ENCODE measurements at places on chromosomes 2 and 18. TPM values are rescaled to one million over a fixed set of nuclear protein-coding genes. Genes with fewer than 3 reads are reported as not detected.

DNA sequence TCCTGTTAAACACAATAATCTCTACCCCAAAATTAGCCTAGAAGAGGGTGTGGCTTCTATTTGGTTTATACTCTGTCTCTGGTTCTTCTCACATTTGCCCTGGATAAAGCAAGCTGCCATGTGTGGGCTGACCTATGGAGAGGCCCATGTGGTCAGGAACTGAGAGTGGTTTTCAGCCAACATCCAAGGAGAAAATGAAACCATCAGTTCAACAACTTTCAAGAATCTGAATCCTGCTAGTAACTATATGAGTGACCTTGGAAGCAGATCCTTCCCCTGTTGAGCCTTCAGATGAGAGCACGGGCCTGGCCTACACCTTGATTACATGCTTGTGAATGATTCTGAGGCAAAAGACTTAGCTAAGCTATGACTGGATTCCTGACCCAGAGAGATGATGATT is 11.5 kb upstream of the TRIB2 start:
- DNase-seq: no peak

DNA sequence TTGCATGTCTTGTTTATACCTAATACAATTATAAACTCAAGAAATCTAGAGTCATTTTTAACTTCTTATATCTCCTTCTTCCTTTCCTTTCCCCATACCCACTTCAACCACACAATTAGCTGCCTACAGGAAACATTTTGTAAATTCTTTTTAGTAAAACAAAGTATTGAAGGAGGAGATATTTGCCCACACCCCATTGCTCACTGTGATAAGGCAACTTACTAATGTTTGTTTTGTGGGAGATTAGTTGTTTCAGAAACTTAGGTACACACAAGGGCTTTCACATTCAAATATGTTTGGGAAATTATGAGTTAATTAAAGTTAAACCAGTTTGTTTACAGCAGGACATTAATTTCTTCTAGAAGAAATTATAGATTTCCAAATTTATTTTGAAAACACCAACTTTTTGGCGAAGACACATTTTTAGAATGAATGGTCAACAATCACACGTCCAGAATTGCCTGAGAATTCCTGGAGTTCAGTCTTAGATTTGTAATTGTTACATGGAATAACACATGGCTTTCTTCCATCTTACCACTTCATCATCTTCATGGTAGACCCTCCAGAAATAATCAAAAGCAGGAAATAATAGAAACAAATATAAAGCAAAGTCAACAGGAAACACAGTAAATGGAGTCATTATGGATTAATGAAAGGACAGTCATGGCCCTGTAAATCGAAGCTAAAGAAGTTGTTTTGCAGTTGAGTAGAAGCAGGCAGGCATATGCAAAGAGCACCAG is 62.5 kb upstream of the RAB27B start:
- DNase-seq: no peak

- DNase-seq: no peak
These were observed 204.5 kb downstream of the TXNL1 start for GRCh38 chr18:56433919-56434318.

PIGN gene
- total RNA-seq: 29.6 TPM

DNA sequence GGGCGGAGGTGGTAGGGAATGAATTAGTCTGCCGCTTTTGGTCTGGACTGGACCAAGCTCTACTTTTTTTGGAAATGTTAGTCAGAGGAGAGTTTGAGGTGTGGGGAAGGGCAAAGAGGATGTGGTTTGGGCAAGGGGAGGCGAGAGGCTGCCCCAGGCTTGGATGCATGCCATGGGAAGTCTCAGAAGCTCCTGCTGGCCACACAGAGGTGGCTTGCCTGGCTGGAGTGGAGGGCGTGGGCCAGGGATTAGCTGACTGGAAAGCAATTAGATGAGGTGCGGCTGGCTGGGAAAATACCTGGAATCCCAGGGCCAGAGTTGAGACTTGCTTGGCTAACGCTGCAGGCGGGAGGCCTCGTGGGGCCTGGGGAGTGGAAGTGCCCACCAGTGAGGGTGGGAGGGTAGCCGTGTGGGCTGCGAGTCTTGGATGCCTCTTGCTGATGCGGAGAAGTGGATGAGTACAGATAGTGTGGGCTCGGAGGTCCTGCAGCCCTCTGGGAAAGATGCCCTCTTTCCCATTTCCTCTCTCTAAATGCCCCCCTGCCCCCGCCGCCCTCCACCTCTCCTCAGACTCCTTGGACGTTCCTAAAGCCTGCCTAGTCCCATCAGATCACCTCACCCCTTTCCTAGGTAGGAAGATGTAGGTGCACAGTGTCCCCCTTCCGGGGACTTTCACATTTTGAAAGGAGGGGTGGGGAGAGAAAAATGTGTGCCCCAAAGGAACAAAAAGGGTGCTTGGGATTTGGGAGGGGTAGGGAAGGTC is 117.6 kb downstream of the SMAD7 start:
- peak; percentile 46 for DNase-seq

- DNase-seq: no peak
These were observed 49.8 kb downstream of the SLC66A2 start for GRCh38 chr18:79901665-79902064.

UPP2 gene
- not detected for total RNA-seq

FEV gene
- total RNA-seq: not detected

DNA sequence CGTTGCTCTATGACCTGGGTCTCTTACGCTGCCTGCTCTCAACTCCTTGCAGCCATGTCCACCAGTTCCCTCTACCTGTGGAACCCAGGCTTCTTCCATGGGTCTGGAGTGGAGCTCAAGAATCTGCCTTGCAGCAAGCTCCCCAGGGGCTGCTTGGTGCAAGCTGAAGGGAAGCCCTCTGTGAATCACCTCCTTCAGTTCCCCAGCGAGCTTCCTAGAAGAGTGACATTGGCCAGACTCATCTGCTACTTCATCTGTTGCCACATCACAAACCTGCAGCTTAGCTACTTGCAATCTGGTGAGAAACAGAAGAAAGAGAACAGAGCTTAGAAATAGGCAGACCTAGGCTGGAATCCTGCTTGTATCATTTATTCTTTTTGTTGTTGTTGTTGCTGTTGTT is 9.8 kb upstream of the EFR3B start:
- no peak for DNase-seq

DNA sequence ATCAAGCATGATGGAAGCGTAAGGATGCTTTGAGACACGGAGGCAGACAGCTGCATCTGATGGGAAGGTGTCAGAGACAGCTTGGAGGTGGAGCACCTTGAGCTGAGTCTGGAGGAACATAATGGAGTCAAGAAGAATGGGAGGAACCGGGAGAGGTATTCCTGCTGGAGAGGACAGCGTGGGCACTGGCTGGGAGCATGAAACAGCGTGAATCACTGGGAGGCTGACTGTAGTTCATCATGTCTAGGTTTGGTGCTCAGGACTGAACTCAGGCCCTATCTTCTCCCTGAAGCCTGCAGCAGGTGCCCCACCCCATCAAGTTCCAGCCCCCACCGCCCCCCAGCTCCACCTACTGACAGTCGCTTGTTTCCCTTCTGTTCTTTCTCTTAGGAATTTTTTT is 98.6 kb downstream of the TMEM17 start:
- DNase-seq: no peak

- DNase-seq: peak; percentile 13
These were observed 20.3 kb downstream of the ACTR3 start for GRCh38 chr2:113910110-113910717.

DNA sequence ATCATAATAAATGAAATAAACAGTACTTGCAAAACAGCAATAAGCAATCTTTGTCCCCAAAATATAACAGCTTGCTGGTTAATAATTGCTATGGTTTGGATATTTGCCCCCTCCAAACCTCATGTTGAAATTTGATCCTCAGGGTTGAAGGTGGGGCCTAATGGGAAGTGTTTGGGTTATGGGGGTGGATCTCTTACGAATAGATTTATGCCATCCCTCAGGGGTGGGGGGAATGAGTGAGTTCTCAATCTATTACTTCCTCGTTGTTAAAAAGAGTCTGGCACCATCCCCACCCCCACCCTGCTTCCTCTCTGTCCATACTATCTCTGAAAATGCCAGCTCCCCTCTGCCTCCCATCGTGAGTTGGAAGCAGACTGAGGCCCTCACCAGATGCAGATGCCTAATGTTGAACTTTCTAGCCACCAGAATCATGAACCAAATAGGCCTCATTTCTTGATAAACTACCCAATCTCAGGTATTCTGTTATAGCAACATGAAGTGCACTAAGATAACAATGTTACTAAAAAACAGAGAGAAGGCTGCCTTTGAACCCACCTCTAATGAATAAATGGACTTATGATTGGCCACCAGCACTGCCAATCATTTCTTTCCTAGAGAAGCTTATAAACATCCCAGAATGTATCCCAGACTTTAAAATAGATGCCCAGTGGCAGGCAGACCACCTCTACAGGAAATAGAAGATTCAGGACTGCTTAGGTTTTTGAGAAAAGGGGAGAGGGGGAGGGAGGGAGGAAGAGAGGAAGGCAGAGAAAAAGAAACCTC is 90.1 kb downstream of the ALPK2 start:
- peak; percentile 16 for DNase-seq

GRCh38 chr18:73352546-73352945 is 484.8 kb upstream of the NETO1 start:
- no peak for DNase-seq

GRCh38 chr2:233832869-233833311 is 21.4 kb downstream of the HJURP start:
- DNase-seq: peak; percentile 33

DNA sequence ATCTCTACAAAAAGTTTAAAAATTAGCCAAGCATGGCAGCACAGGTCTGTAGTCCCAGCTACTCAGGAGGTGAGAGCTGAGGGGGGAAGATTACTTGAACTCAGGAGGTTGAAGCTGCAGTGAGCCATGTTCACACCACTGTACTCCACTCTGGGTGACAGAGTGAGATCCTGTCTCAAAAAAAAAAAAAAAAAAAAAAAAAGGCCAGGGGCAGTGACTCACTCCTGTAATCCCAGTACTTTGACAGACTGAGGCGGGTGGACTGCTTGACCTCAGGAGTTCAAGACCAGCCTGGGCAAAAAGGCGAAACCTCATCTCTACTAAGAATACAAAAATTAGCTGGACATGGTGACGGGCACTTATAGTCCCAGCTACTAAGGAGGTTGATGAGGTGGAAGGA is 37.0 kb downstream of the PUM2 start:
- peak; percentile 63 for DNase-seq

GRCh38 chr2:64737547-64737946 is 83.8 kb upstream of the SERTAD2 start:
- DNase-seq: no peak

BOK gene
- total RNA-seq: 113 TPM

DNA sequence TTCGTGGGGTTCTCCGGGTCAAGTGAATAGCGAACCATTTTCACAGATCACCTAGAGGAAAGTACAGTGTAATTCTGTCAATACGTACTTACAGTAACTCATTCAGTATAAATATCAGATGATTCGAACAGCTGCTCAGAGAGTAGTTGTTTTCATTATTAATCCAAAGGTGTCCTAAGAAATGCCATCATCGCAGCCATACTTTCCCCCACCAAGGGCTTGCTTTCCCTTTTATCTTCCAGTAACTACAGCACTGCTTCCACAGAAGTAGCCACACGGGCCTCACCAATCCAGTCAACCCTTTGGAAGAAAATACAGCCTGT is 4.5 kb upstream of the C18orf32 start:
- DNase-seq: no peak

GRCh38 chr18:55665506-55665905 is 77.5 kb upstream of the TCF4 start:
- DNase-seq: no peak

FAM237A gene
- not detected for total RNA-seq

GRCh38 chr2:216804357-216805350 is 55.2 kb downstream of the TNP1 start:
- no peak for DNase-seq

- no peak for DNase-seq
These were observed 13.4 kb upstream of the ZNF512 start for GRCh38 chr2:27569398-27569797.

DNA sequence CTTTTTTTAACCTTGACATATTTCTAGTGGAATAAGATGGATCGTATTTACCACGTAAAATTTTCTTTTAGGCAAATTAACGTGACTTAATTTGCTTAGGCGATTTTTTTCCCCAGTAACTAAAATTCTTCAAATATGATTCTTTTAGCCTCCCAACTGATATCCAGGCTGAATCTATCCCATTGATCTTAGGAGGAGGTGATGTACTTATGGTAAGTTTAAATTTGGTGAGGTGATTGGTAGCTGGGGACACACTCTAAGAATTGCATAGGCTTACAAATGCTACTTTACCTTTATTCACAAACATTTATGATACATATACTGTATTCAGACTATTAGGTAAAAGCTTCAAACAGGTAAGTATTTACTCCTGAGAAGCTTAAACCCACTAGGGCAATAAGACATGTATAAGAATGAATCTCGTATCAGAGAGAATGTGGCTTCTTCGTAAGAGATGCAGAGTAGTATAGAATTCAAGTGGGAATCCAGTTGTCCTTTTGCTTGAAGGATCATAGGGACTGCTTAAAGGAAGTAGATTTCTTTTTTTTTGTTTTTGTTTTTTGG is 3.8 kb downstream of the DDX1 start:
- DNase-seq: no peak

KYNU gene
- not detected for total RNA-seq

- DNase-seq: no peak
These were observed 75.2 kb downstream of the INPP4A start for GRCh38 chr2:98519851-98520250.

DNA sequence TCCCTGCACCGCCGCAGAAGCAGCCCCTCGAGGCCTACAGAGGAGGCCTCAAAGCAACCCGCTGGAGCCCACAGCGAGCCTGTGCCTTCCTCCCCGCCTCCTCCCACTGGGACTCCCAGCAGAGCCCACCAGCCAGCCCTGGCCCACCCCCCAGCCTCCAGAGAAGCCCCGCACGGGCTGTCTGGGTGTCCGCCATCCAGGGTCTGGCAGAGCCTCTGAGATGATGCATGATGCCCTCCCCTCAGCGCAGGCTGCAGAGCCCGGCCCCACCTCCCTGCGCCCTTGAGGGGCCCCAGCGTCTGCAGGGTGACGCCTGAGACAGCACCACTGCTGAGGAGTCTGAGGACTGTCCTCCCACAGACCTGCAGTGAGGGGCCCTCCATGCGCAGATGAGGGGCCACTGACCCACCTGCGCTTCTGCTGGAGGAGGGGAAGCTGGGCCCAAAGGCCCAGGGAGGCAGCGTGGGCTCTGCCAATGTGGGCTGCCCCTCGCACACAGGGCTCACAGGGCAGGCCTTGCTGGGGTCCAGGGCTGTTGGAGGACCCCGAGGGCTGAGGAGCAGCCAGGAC is 31.2 kb downstream of the GPC1 start:
- DNase-seq: no peak

- DNase-seq: no peak
These were observed 1004.5 kb downstream of the SOCS6 start for GRCh38 chr18:71293322-71293721.

GRCh38 chr2:215338883-215339679 is 27.2 kb downstream of the ATIC start:
- DNase-seq: no peak

GRCh38 chr2:45981384-45981930 is 315.8 kb upstream of the EPAS1 start:
- peak; percentile 59 for DNase-seq

GRCh38 chr18:63588909-63589308 is 1.8 kb downstream of the SERPINB13 start:
- no peak for DNase-seq

DHRS9 gene
- total RNA-seq: not detected

IL36G gene
- total RNA-seq: not detected

GRCh38 chr2:8692783-8693156 is 10.9 kb downstream of the ID2 start:
- DNase-seq: no peak

GRCh38 chr2:200888704-200889625 is at the start of the genes NIF3L1 and PPIL3:
TSS of gene NIF3L1 (plus strand) at chr2:200889371. CDS start at chr2:200891944, 2,573 bp downstream.
TSS of gene PPIL3 (minus strand) at chr2:200889077. CDS start at chr2:200887615, 1,462 bp downstream.
- DNase-seq: peak; percentile 98

ZAP70 gene
- total RNA-seq: under 0.01 TPM

Data from lung microvascular endothelial cell (primary cell).